ENCODE measurements at places on chromosomes 6 and 20.
A peak's percentile ranks its signal among the peaks of the same experiment; 100 is the strongest.

GRCh38 chr6:96156425-96156824, 140.7 kb downstream of the FUT9 start:
- no peak for DNase-seq

DNA sequence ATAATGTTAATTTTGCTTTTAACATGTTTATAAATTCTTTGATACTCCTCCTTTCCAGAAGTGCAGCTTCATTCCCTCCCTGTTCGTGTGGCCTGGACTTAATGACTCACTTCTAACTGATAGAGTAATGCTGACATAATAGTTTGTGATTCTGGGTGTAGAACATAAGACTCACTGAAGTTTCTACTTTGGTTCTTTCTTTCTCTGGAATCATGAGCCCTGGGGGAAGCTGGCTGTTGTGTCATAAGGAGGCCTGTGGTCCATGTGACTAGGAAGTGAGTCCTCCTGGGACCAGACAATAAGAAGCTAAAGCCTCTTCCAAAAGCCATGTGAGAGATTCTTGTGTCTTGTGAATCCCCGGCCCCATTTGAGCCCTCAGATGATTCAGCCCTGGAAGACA, 30.5 kb upstream of the HLA-G start:
- no peak for DNase-seq

DNA sequence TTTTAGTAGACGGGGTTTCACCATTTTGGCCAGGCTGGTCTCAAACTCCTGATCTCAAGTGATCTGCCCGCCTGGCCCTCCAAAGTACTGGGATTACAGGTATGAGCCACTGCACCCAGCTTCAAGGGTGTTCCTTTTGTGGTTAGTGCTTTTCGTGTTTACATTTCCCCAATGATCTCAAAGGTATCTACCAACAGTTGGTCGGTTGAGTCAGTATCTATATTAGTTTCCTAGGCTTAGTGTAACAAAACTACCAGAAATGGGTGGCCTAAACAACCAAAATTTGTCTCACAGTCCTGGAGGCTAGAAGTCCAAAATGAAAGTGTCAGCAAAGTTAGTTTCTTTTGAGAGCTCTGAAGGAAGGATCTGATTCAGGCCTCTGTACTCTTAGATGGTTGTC, 30.1 kb downstream of the CASP8AP2 start:
- no peak for DNase-seq

DNA sequence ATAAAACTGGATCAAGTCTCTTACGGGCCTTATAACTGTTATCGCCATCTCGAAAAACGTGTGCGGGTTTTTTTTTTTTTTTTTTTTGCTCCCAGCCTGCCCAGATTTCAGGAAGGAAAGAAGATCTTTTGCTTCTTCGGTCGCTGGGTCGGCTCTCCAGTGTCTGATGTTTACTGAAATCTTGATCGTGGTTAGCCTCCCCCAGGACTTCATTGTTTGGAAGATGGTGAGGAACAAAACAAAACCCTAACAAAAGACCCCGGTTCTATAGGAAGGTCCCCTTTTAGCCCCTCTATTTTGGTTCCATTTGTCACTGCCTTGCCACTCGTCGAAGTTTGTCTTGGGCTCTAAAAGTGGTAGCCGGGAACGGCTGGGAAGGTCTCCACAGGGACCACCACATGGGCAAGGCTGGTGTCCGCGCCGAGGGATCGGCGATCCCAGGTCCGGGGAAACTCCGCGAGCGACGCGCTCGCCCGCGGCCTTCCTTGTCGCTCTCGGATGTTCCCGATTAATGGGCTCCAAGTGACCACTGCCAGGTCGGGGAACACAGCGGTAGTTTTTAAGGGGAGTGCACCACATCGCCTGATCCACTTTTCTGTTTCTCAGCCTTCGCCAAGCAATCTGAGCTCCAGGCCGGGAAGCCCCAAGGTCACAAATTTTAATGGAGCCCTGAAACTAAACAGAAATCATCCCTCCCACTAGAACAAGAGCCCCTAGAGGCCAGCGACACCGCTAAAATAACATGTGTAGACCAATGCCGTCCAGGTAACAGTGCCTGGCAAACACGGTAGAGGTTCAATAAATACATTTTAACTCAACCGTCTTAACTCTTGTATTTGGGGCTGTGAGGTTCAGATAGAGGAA, 27.0 kb downstream of the TRIM27 start:
- DNase-seq, result peak; percentile 90

GRCh38 chr6:94727710-94728109, 849.6 kb upstream of the MANEA start:
- DNase-seq, result no peak

- DNase-seq, result no peak
Measured at GRCh38 chr6:15499125-15499524, 163.7 kb downstream of the DTNBP1 start.

DNA sequence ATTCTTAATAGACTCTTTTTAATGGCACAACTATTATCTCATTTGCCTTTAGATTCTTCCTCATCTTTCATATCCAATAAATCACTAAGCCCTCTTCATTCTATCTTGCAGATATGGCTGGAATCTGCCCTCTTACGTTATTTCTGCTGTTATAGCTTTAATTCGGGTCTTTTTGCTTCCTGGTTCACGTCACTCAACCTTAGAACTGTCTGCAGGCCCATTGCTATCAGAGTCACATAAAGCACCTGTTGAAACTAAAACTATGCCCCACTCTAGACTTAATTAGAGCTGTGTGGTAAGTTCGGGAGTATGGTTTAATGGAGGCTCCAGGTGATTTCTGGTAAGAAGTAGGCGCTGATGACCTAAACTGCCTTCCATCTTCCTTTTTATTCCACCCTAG, 988 bp downstream of the QRSL1 start:
- DNase-seq, result peak; percentile 42

GRCh38 chr6:167285077-167285770, 5.9 kb upstream of the UNC93A start:
- no peak for DNase-seq

- DNase-seq, result no peak
Measured at GRCh38 chr6:52650941-52651340, 20.0 kb upstream of the TMEM14A start.

DNA sequence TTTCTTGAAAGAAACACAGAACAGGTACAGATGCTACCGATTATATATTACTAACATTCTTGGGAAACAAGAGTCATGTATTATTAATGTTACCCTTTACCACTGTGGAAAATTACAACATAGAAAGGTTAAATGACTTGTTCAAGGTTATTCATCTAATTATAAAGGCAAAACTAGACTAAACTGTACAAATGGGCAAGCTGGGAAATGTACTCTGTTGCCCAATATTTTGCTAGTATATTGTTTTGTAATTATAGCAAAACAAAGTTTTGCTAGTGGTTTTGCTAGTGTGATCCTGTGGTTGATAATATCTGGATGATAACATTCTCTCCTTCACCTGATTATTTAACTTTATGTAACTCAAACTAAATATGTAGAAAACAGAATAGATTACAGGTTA, 96.5 kb downstream of the TINAG start:
- no peak for DNase-seq

DNA sequence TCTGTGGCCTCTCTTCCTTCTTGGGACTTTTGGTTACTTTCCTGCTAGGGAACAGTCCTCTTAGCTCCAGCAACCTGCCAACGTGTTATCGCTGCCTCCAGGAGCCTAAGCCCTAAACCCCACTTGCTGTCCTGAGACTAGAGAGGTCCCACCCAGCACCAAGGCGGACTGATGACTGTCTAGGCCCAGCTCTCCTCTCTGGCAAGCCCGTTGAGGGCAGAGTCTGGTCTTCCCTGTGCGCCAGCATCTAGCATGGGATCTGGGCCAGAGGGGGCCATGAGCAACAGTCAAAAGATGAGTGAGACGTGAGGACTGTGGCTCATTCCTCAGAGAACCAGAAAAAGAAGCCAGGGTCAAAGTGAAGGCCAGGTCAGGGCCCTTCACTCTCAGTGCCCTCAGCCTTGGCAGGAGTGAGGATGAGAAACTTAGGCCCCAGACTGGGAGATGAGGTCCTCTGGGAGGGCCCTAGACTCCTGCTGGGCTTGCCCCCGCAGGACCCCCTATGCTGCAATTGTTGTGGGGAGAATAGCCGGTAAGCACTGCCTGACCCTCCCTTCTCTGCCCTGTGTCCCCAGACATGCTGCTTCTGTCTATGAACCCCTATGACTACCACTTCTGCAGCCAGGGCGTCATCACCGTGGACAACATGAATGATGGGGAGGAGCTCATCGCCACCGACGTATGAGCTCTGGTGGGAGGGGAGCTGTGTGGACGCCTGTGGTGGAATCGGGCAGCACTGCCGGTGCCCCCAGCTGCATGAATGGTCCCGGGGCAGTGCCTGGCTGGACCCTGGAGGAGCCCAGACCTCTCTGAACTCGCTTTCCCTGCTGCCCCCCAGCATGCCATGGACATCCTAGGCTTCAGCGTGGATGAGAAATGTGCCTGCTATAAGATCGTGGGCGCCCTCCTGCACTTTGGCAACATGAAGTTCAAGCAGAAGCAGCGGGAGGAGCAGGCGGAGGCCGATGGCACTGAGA, 30.9 kb downstream of the MYH7B start:
- no peak for DNase-seq

GRCh38 chr6:18406955-18407749, 20.0 kb downstream of the RNF144B start:
- DNase-seq, result peak; percentile 24

DNA sequence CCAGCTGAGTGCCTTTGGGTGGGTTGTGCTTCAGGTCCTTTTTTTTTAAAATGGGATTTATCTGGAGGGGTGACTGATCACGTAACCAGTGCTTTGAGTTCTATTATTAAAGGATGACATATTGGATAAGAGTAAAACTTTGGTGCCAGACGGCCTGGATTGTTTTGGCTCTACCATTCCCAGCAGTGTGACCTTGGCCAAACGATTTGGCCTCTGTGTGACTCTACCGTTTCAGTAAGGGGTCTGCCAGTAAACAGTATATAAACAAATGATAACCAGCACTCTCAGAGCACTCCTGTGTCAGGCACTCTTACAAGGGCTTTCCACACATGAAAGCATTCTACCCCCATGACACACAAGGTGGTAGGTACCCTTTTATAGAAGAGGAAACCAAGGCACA, 8.7 kb downstream of the SCRT2 start:
- no peak for DNase-seq

DNA sequence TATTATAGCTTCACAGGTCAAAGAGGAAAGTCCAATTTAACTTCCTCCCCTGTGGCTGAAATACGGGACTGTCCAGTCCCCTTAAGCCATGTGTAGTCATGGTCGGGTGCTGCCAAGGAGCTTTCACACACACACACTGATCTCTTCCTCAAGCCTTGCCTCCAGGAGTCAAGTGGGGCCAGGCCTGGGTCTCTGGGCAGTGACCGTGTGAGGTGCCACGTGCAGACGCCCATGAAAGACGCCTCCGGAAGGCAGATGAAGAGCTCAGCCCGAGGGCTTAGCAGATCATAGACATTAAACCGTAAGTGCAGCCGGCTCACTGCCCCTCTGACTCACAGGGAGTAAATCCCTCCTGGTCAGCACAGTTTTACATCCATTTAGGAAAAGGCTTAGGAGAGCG, 4.2 kb downstream of the GABRR2 start:
- DNase-seq, result no peak

DNA sequence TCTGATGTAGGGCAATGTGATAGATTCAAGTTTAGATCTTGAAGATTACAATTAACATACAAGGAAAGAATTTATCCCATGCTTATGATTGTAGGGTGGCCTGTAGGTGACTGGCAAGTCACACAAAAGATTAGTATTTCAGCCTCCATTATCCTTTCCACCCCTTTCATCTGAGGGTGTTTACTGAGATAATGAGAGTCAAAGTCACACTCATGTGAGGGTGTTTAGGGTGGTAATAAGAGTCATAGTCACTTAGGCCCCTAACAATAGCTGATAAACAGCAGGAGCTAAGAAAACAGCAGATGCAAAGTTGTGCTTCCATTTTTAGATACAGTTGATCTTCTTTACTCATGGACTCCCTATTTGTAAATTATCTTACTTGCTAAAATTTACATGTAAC, 11.4 kb downstream of the FAM184A start:
- DNase-seq, result peak; percentile 20

GRCh38 chr20:3871550-3872265, 17.5 kb upstream of the PANK2 start:
- no peak for DNase-seq

DNA sequence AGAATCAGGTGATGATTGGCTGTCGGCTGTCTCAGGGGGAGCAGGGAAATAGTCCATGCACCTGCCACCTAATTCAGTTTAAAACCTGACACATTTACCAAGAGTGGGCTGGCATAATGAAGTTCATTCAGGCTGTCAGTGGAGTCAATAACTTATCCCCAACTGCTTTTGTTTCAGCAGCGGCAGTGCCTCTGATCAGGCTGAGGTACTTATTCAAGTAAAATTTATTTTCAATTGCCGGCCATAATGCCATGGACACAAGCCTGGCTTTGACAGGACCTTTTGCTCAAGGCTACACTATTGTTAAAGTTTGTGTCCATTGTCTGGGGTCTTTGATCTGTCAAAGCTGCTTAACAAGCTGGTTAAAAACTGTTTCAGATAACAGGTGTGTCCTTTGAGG, 20.6 kb downstream of the OLIG3 start:
- DNase-seq, result no peak

GRCh38 chr6:90338409-90338808, 41.8 kb upstream of the BACH2 start:
- DNase-seq, result no peak

DNA sequence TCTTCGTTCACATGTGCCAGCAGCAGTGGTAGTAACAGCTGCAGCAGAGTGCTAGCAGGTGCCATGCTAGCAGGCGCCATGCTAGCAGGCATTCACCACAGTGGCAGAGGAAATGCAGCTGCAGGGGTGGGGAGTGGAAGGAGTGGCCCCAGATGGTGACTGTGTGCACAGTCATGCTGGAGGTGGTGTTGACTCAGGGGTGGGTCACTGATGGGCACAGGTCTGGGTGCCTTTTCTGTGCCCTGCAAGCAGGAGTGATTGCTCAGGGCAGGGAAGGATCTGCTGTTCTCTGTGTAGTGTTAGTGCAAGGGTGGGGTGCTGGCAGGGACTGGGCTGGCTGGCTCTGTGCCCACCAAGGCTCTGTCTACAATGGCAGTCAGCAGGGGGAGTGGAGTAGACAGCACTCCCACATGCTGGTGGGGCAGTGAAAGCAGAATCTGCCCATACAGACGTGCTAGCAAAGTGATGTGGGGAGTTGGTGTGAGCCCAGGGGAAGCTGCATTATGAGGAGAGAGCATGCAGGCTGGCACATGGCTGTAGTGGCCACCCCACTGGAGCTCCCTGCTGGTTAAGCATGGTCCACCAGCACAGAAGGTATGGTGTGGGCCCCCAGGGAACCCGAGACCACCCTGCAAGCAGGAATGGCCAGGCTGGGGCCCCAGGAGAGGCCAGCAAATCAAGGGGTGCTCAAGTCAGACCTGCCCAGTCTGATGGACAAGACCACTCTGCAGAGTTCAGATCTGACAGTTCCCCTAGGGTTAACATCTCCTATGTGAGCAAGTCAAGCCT, 11.4 kb upstream of the TSPYL4 start:
- peak; percentile 65 for DNase-seq

Data from hematopoietic multipotent progenitor cell treated with erythropoietin and hydrocortisone succinate and interleukin-3 and kit ligand, for 6 days (in vitro differentiated cells).